ENCODE measurements at places on chromosomes 12 and 14.
A peak's percentile ranks its signal among the peaks of the same experiment; 100 is the strongest.

GRCh38 chr12:66164349-66164821, 5.4 kb downstream of the TMBIM4 start:
- no peak for DNase-seq

- DNase-seq: no peak
These were observed 7.1 kb downstream of the BCL11B start for GRCh38 chr14:99264691-99265450.

DNA sequence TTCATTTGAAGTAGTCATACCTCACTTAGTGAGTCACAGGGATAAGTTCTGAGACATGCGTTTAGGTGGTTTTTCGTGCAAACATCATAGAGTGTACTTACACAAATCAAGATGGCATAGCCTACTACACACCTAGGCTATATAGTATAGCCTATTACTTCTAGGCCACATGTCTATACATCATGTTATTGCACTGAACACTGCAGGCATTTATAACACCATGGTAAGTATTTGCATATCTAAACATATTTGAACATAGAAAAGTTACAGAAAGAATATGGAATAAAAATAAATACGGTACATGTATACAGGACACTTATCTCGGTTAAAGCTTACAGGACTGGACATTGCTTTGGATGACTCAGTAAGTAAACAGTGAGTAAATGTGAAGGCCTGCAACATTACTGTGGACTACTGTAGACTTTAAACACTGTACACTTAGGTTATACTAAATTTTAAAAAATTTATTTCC, 670.6 kb downstream of the SLC16A7 start:
- DNase-seq: no peak

- no peak for DNase-seq
These were observed 109.0 kb upstream of the ATP2B1 start for GRCh38 chr12:89817501-89818226.

DNA sequence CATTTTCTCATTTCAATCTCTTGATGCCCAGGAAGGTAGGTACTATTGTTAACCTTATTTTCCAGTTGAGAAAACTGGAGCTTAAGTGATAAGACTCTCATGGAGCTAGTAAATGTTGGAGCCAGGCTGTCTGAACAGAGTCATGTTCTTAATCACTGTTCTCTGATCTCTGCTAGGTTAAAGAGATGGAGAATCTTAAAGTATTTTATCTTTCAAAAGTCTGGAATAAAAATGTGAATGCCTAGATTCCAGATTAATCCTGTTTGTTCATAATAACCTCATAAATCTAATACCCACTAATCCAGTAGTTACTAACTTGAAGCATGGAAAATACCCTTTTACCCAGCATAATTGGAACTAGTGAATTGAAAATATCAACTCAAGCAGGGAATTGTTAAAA, 341.0 kb upstream of the RGS6 start:
- DNase-seq: no peak

- DNase-seq: peak; percentile 84
These were observed 21.7 kb downstream of the TMBIM6 start for GRCh38 chr12:49763006-49763591.

DNA sequence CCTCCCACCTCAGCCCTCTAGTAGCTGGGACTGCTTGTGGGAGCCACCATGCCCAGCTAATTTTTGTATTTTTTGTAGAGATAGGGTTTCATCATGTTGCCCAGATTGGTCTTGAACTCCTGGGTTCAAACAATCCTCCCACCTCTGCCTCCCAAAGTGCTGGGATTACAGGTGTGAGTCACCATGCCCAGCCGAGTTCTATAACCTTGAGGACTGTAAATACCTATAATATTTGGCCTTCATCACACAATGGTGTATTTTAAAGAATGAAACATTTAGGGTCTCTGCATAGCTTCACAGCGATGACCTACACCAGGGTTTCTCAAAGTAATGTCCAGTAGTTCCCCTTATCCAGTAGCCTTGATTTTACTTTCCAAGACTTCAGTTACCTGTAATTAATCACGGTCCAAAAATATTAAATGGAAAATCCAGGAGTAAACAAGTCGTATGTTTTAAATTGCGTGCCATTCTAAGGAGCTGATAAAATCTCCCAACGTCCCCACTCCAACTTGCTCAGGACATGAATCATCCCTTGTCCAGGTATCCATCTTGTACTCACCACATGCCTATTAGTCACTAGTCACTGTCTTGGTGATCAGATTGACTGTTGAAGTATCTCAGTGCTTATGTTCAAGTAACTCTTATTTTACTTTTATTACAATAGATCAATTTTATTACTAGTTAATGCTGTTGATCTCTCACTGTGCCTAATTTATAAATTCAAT, 368.2 kb downstream of the BTG1 start:
- DNase-seq: no peak

DNA sequence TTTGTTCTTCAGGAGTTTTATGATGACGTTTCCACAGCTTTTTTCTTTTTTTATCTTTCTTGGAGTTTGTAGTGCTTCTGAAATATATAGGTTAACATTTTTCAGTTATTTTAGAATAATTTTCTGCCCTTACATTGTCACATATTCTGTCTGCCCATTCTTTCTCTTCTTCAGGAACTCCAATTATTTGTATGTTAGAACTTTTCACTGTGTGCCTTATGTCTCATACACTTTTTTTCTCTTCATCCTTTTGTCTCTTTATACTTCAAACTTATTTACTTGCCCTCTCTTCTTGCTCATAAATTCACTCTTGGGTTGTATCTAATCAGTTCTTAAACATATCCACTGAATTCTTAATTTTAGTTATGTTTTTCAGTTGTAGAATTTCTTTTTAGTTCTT, 105.3 kb downstream of the ARID2 start:
- DNase-seq: no peak

DNA sequence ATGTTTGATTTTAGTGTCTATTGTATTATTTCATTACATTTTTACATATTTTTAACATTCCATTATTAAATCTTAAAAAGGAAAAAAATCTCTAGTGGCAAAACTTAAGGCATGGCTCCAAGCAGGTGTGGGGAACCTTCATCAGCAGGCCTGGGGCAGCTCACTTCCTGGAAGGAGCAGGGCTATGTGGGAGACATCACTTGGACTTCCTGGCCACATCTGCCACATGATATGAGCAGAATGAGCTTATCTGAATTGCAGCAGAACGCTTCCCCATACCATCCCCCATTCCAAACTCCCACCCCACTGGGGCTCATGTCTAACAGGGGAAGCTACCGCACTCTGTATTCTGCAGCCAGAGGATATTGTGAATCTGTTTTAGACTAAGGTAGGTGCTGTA, 35.0 kb upstream of the KCNA1 start:
- no peak for DNase-seq

DNA sequence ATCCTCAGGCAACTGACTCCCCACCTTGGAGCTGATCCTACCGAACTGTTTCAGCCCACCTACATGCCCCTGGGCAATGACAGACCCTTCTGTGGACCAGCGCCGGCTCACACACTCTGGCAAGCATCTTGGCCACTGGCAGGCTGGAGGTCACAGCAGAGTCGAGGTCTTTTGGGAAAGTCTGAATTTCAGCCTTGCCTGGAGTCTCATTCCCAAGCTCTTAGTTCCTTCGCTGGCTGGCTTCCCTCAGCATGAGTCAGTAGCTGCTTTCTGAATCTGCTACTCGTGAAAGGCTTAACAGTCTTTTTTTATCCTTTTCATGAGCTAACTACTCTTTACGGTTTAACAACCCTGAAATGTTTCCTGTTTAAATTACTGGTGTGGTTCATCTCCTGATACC, 44.5 kb downstream of the ASCL4 start:
- DNase-seq: no peak

DNA sequence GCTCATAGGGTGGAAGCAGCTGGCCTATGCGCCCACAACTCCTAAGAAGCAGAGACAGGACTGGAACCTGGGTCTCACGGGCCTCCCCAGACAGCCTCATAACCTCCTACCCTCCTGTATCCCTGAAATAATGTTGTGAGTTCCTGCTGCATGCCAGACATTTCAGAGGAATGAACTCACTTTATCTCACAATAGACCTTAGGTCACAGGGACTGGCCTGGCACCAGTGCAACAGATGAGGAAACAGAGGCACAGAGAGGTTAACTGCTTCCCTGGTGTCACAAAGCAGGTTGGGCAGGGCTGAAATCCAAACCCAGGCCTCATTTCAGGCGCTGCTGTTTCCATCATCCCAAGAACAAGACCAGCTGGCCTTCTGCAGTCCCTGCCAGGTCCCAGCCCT, 5.3 kb downstream of the PHETA1 start:
- DNase-seq: no peak

- DNase-seq: peak; percentile 78
These were observed 24.9 kb downstream of the SLC6A12 start for GRCh38 chr12:188910-189621.

- no peak for DNase-seq
These were observed 4.4 kb upstream of the AMIGO2 start for GRCh38 chr12:47084172-47084571.

DNA sequence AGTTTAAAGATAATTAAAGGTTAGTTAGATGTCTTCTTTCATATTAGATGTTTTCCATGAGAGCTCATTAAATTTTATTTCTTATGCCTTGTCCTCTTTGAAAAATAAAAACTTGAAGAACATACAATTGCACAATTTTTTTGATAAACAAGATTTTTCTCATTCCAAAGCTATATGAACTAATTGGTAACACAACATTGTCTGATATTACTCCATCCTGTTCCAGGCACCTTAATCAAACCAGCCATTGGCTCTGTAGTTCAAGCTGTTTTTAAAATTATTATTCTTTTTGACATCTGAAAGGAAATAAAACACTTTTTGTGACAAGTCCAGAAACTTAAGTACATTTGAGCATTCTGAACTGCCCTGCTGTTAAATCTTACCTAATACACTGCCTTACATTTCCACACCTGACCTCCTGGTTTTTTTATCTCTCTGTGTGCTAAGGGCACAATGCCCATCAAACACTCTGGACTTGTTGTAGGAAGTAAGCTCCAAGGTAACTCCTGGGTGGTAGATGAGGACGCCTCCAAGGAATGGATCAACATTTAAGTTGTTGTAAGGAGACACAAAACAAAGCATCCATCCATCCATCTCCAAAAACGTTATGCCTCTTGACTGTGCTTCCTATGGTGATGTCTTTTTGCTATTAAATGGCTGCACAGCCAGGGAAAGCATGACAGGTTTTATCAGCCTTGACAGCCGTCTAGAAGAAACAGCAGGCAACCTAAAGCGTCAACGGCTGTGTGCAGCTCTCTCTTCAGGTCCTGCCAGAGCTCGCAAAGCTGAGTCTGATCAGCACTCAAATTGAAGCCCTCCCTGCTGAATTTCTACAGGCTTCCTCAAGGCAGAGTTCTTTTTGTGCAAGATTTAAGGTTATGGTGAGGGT, 449.9 kb upstream of the FLRT2 start:
- DNase-seq: no peak

DNA sequence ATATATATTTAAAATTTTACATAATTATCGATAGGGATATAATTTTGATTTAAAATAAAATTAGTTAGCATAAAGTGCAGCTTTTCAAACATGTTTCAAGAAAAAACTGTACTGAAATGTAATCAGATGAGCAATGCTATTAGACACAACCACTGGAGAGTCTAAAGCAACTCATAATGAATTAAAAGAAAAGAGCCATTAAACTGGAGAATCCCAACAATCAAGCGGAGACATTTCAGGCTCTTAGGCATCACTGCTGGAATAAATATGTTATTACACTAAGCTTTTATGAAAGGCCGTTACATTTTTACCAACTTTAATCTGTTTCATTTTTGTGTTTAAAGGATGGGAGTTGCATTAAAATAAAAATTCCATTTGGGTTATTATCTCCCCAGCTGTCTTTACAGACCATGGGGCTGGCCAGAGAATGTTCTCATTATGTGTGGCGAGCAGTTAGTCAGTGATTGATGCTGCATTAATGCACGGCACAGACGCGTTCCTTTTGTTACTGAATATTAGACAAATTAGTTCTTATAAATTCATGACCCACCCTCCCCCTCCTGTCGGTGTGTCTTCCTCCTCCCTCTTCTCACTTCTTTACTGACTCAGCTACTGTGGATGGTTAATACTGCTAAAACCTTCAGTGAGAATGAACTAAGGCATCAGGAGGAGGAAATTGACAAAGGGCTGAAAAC, 156.8 kb downstream of the PDZRN4 start:
- DNase-seq: no peak

- DNase-seq: no peak
These were observed 48.3 kb downstream of the SLC41A2 start for GRCh38 chr12:104909761-104910160.

GRCh38 chr14:88688386-88688785, 104.4 kb downstream of the EML5 start:
- DNase-seq: no peak

DNA sequence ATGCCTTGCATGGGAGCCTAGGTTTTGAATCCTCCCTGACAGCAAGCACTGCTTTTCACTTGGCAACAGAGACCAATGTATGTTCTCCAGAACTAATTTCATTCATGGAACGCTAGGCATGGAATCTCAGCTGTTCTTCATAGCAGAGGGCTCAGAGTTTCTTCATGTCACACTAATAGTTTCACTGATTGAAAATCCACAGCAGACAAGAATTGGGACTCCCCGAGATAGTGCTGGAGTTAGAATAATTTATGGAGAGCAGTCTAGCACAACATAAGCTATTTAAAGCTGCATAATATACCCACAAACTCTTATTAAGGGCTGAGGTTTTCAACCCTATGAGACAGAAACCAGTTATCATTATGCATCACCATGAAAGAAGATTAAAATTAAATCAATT, 342.5 kb downstream of the TMEM132D start:
- no peak for DNase-seq

DNA sequence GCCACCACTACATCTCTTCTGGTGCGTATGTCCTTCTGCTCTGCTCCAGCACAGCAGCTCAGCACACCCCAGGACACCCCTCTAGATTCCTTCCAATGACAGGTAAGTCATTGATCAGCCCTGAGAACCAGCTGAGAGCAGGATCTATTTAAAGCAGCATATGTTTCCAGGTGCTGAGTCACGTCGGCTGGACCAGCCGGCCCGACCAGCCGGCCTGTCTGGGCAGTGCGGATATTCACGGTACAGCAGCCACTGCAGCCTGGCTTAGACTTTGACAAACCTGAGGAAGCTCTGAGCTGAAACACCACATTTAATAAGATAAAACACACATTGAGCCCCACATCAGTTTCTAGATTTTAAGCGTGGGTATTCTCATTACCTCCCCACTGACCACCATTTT, 31.8 kb upstream of the RPH3A start:
- DNase-seq: no peak
